ENCODE measurements at places on chromosomes 2 and 18.
A peak's percentile ranks its signal among the peaks of the same experiment; 100 is the strongest.

DNA sequence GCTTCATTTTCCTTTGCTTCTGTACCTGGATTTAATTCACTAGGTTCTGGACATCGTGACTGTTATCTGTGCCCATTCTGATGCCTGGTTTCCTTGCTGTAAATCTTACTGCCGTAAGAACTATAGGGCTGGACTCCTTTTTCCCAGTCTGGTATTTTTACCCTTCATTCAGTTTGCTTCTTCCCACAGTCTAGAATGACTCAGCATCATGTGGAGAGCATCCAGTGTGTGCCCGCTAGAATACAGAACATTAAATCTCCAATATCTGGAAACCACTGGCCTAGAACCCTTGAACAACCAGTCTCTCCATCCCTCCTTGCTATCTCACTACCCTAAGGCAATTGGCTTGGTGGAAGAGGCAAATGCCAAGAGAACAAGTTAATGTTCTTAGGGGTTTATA lies 1075.4 kb upstream of the ZEB2 start:
- no peak for DNase-seq

DNA sequence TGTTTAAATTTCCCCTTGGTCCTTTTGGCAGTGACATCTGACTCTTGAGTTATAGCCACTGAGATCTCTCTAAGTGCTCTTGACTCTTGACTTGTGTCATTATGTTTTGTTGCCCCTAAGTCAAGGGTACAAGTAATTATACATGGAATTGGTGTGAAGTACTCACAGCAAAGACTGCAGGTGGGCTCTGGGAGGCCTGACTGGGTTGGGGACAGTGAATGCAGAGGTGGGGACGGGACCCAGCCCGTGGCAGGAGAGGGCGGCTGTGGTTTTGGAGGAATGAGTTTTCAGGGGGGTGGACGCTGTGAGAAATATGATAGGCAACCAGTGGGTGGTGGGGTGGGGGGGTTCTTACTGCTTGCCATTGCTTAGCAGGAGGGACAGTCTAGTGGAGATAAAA lies 97.8 kb downstream of the NCK2 start:
- DNase-seq = no peak

GRCh38 chr2:146214394-146214929 lies 1630.4 kb upstream of the ACVR2A start:
- DNase-seq = no peak

- DNase-seq = no peak
Observed at GRCh38 chr18:58557008-58557435, 71.9 kb downstream of the ALPK2 start.

GRCh38 chr2:108446703-108447102 lies 2.3 kb upstream of the GCC2 start:
- no peak for DNase-seq

GRCh38 chr2:100889286-100889685 lies 69.3 kb downstream of the NPAS2 start:
- DNase-seq = no peak

- no peak for DNase-seq
Observed at GRCh38 chr2:17270894-17271293, 247.3 kb downstream of the RAD51AP2 start.

DNA sequence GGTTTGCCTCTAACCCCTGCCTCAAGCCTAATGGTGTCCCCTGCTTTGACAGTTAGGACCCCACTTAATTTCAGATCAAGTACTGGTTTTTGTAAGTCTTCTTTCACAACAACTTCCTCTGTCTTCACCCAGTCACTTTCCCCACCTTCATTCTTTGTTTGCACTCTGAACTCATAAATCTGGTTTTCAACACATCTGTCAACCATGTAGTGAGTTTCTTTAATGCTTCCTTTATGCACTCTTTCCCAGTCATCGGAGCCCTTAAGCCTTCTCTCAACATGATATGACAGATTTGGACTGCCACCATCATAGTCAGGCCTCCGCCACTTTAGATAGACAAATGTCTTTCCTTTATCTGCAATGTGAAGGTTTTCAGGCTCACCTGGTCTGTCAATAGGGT lies 109.1 kb downstream of the PLEKHA3 start:
- DNase-seq = no peak

GRCh38 chr2:158456309-158457066 lies at the start of the genes CCDC148 and PKP4:
Gene CCDC148 (minus strand): TSS chr2:158456753. CDS start chr2:158456439, 314 bp downstream.
Gene PKP4 (plus strand): TSS chr2:158456952. CDS start chr2:158533185, 76,233 bp downstream.
- peak; percentile 97 for DNase-seq

- DNase-seq = no peak
Observed at GRCh38 chr2:40740419-40740818, 288.5 kb upstream of the SLC8A1 start.

DNA sequence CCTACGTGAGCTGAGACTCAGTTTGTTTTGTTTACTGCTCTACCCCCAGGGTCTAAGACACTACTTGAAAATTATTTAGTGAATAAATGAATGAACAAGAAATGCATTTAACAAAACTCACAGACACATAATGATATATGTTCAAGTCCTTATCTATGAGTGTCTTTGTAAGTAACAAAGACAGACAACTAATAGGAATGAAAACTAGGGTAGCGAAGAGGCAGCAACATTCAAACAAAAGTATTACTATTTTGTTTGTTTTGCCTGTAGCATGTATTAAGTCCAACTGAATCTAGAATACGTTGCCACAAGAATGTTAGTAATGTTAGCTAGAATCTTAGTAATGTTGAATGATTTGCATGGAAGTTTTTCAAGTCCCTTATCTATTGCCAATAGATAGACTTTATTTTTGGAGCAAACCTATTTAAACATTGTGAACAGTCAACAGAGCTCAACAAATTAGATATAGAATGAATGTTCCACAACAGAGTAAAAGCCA lies 144.8 kb upstream of the VWC2L start:
- no peak for DNase-seq

GRCh38 chr18:32060026-32060425 lies 31.6 kb upstream of the RNF138 start:
- no peak for DNase-seq

- no peak for DNase-seq
Observed at GRCh38 chr18:32461709-32462272, 8.9 kb downstream of the GAREM1 start.

DNA sequence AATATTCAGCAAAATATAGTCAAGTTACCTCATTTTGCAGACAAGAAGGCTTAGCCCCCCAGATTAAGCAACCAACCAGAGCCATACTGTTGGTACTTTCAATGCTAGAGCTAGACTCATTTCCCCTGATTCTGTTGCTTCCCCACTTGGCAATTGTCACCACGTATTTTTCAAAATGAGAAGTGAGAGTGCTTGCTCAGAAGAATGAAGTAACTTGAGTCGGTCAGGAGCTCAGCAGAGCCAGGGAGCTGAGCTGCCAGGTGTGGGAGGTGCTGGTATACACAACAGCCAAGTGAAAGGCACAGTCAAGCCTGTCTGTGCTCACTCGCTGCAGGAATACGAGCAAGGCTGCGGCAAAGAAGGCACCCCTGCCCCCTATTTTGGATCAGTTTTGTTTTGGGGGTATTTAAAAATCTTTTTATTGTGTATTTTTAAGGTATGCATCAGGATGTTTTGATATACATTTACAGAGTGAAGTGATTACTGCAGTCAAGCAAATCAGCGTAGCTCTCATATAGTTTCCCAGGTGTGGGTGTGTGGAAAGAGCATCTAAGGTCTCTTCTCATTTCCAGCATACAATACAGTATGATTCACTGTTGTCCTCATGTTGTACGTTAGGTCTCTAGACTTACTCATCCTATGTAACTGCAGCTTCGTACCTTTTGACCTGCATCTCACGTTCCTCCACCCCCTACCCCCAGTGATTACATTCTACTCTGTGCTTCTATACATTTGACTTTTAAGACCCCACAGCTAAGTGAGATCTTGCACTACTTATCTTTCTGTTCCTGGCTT lies 62.4 kb downstream of the MRPS9 start:
- DNase-seq = no peak

DNA sequence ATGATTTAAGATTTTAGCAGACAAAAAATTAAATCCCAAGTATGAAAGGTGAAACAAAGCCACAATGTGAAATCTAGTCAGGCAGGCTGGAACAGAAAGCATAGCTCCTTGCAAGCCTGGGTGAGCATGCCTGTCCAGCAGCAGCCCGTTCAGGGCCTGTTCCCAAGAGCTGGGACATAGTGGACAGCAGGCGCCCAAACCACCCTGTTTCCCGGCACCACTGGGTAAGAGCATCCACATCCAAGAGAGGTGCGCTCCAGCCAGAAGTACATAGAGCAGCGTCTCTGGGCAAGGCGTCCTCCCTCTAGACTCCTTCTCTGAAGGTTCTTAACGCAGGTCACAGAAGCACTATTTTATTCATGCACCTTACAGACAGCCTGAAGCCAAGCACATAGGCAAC lies 80.8 kb downstream of the DNER start:
- DNase-seq = no peak
